ENCODE measurements at places on chromosomes 3 and 15.

GRCh38 chr15:27509014-27509413 lies 538.0 kb downstream of the GABRG3 start:
- no peak for DNase-seq

GRCh38 chr3:161217496-161217895 lies 3.6 kb upstream of the NMD3 start:
- no peak for DNase-seq

DNA sequence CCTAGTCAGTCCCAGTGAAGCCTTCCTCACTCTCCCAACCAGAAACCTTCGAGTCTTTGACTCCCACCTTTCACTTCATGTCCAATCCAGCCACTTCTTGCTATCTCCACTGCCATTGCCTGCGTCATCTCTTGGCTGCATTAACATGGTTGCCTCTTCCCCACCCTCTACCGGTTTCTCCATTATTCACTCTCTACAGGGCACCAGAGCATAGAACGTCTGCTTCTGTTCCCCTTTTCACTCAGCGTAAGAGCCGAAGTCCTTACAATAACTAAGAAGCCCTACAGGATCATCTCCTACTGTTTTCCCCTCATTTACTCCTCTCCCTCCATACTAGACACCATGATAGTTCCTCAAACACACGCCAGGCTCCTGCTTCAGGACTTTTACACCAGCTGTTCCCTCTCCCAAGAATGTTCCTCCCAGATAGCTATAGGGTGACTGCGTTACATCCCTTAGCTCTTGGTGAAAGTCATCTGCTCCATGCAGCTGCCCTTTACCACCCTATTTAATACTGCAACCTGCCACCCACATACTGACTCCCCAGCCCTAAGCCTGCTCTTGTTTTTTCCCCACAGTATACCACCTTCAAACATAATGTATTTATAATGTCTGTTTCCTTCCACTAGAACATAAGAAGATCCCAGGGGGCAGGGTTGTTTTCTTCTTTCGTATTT lies 30.9 kb downstream of the RCN2 start:
- no peak for DNase-seq

DNA sequence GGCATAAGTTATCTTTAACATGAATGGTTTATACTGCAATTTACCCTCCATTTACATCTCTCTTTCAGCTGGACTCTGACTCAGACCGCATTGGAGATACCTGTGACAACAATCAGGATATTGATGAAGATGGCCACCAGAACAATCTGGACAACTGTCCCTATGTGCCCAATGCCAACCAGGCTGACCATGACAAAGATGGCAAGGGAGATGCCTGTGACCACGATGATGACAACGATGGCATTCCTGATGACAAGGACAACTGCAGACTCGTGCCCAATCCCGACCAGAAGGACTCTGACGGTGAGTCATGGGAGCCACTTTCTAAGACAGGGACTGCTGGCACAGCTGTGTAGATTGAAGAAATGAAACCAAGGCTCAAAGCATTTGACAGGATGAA lies 11.6 kb downstream of the THBS1 start:
- no peak for DNase-seq

DNA sequence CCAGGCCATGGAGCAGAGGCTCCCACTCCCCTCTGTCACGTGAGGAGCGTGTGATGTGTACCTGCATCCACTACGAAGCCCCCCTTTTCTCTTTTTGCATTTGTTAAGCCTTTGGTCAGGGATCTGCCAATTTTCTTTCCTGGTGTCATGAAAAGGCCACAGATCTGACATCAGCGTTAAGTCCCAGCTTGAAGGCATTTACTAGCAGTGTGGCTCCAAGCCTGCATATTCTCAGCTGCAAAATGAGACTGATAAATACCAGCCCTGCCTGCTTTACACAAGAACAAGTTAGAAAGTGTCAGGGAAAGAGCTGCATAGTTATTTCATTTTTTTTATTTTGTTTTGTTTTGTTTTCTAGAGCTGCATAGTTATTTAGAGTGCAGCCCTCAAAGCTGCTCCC lies 2.3 kb upstream of the ANKRD63 start:
- no peak for DNase-seq

DNA sequence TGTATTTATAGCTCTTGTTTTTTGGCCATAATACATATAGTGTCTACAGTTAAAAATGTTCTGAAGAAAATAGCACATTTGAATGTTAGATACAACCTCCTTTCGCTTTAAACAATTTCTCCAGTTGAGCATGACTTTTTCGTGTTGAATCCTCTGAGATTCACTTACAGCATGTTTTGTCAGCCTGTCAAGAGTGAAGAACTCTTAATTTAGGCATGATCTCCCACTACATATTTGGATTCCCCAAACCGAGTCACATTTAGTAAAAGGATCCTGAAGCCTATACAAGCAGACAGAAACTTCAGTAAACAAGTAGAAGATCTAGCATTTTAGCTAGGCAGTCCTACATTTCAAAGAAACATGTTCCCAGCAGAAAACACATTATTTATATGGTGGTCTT lies 796.6 kb downstream of the MCTP2 start:
- DNase-seq: no peak

- peak; percentile 17 for DNase-seq
These were observed 5.5 kb upstream of the CFAP100 start for GRCh38 chr3:126389112-126389793.

DNA sequence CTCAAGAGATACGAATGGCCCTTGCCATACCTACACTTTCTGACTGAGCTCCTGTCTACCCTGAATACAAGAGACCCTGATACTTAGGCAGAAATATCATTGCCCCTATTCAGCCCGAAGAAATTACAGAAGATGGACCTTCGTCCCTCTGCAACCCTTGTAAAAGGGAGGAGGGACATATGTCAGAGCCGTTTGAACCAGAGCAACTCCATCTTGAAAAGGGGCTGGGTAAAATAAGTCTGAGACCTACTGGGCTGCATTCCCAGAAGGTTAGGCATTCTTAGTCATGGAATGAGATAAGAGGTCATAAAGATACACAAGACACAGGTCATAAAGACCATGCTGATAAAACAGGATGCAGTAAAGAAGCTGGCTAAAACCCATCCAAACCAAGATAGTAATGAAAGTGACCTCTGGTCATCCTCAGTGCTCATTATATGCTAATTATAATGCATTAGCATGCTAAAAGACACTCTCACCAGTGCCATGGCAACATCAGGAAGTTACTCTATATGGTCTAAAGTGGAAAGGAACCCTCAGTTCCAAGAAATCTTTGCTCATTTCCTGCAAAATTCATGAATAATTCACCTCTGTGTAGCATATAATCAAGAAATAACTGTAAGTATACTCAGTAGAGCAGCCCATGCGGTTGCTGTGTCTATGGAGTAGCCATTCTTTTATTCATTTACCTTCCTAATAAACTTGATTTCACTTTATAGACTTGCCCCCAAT lies 49.7 kb upstream of the GPD1L start:
- DNase-seq: no peak

DNA sequence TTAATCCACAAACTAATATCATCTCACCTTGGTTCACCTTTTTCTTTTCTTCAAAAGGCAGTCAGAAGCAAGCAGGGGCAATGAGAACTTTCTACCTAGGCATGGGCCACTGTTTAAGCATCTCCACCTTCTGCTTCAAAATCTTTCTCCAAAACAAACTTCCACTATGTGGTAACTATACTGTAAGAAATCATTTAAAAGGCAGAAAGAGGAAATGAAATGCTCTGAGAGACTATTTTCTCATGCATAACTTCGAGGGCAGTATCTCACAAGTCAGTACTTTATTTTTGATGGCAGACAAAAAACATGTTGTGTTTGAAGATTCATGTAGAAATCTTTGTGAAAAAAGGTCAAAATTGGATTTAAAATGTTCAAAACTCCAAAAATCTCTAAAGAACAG lies 419.7 kb downstream of the ZBTB20 start:
- no peak for DNase-seq

GRCh38 chr3:10085738-10086137 lies 22.3 kb downstream of the FANCD2OS start:
- no peak for DNase-seq

- DNase-seq: no peak
These were observed 988 bp upstream of the CFAP92 start for GRCh38 chr3:128994581-128995546.

GRCh38 chr15:31487811-31488436 lies 161.3 kb downstream of the KLF13 start:
- no peak for DNase-seq

GRCh38 chr3:65664931-65665330 lies 373.8 kb downstream of the MAGI1 start:
- no peak for DNase-seq

GRCh38 chr3:30623351-30623750 lies 16.9 kb downstream of the TGFBR2 start:
- DNase-seq: no peak

DNA sequence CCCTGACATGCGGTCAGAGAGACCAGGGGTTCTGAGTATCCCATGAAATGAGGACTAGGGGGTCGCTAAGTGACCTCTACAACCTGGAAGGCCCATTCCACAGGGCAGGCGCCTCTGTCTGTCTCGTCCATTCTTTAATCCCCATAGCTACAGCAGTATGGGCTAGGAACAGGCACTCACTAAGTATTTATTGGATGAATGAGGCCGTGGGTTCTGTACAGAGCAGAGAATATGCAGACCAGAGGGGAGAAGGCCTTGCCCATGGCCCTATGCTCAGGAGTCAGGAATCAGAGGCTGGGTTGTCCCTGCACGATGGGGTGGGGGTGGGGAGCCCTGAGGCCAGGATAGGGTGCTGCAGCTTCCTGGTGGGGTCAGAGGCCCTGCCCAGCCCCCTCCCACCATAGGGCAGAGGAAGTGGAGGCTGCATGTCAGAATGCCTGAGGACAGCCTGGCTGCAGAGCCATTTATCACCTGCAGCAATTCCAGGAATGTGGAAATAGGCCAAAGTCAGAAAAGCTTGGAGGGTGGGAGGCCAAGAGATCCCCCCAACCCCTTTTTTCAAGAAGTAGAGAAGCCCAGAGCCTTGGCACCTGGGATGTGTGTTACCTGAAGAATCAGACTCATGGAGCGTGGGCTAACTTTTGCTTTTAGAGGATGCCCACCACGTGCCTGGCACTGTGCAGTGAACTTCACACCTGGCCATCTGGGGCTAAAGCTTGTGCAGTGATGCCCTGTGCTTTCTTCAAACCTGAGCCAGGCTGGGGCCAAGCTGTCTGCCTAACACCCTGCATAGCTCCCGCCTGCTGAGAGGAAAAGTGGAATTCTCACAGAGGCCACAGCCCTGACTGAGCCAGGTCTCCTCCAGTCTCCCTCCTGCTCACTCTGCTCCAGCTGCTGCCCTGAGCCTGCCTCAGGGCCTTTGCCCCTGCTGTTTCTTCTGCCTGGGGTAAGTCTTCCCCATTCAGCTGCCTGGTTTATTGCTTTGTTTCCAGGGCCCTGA lies 109.4 kb downstream of the WNT7A start:
- no peak for DNase-seq

DNA sequence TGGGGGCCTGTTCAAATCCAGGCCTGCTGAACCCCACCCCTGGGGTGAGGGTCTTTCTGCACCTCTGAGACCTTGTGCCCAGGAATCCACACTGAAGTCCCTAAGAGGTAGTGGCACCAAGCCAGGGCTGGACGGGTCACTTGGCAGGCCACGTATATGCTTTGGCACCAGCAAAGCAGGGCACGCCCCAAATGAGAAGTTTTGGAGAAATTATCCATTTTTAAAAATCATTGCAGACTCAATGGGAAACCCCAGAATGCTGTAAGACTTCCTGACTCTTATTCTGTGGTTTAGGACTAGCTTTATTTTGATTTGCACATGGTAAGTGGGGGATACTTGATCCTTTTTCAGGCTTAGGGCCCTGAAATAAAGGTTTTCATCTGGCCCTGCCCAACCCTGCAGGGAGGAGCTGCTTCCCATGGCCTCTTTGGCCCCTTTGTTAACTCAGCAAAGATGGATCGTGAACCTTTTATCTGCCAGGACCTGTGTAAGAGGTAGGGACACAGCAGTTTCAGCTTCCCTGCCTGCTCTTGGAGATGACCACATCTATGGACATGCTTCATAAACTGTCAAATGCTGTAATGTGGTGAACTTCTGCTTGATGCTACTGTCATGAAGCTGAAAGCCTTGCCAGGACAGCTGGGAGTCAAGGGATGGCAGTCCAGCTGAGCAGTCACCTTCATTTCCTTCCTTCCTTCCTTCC lies 88.0 kb downstream of the HMG20A start:
- no peak for DNase-seq

GRCh38 chr3:127172211-127172610 lies 20.7 kb upstream of the PRR23E start:
- no peak for DNase-seq

DNA sequence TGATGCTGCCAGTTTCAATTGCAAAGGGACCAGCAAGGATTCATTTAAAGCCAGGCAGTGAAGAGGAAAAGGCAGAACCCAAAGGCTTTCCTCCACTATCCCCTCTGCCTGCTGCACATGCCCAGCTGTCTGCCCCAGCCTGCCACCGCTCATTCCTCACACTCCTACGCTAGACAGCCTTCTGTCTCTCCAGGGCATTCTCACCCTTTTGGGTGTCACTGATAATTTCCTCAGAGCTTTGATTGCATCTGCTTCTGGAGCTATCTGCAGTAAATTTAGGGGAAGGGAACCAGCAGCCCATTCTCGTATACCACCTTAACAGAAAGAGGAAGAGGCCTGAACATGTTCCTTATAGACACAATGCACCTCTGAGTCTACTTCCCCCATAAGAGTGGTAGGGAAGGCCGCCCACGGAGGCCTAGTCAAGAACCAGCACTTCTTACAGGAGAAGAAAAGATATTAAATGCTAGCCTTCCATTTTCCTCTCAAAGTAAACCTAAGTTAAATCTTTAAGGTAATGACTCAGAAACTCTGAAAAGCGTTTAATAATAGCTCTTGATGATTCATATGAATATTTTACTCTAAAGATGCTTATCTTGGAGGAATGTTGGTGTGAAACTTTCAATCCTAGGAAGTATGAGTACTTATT lies 20.9 kb downstream of the NUDT16 start:
- DNase-seq: no peak

DNA sequence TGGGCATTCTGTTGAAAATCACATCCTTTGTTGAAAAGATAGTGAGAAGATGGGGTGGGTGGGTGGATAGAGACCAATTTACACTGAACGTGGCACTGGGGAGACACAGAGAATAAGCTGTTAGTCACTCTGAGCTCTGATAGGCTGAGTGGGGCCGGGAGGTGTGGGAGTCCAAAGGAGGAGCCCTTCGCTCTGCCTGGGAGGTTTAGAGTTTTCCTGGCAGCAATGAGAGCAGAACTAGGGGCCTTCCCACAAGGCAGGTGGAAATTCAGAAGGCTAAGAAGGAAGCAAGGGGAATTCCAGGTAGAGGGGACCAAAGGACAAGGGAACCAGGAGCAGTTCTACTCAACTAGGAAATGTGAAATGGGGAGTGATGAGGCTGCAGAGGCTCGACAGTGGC lies 272.7 kb downstream of the RPLP1 start:
- no peak for DNase-seq

DNA sequence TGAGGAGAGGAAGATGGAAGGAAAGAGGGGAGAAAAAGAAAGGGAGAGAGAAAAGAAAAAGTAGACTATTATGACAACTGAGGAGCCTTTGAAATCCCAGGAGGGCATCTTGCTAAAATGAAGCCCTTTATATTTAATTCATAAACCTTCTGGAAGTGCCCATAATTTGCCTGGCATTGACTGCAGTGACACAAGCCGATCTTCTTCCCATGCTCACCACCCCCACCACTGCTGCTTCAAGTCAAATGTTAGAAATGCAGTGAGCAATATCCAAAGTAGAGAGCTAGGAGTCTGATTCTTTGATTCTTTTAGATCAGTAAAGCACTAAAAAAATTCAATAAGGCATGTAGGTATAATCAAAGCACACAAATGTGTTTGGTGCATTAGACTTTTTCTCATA lies 138.7 kb upstream of the SNTN start:
- DNase-seq: no peak

- DNase-seq: no peak
These were observed 71.3 kb upstream of the CTXND1 start for GRCh38 chr15:80323285-80323684.

GRCh38 chr15:61921093-61921492 lies 139.2 kb downstream of the VPS13C start:
- DNase-seq: no peak
